OCI-LY7 (cell line): ENCODE measurements at places on chromosomes 3 and 15.
A peak's percentile ranks its signal among the peaks of the same experiment; 100 is the strongest.

DNA sequence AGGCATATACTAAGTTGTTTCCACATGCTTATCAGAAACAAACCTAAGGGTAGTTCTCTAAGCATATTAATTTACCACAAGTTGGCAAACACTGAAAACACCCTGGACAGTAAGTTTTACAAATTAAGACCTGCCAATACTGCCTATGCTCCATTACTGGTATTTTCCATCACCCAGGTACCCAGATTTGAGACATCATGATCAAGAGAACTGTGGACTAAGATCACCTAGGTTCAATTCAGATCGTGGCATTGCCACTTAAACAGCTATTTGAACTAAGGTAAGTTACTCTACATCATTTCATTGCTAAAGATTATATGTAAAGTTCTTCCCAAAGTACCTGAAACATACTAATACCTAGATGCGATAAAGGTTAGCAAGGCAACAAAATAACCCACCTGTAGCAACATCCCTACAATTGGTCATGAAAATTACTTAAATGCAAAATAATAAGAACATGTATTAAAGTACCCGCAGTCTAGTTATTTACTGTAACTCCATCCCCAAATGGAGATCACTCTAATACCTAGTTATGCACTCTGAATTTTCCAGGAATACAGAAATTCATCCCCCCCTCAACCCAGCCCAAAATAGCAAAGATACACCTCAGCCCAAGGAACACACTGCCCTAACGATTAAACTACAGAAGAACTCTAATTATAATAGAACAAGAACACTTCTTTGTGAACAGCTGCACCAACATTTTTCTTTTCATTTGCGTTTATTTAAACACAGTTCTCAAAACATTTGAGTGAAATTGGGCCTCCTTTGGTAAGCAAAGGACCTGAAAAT, 21.6 kb downstream of the TRA2B start:
- DNase-seq, result no peak

- no peak for DNase-seq
These were observed 37.1 kb downstream of the SLCO3A1 start for GRCh38 chr15:91890614-91891013.

GRCh38 chr3:38227989-38228388, 37.6 kb upstream of the SLC22A13 start:
- DNase-seq, result no peak

DNA sequence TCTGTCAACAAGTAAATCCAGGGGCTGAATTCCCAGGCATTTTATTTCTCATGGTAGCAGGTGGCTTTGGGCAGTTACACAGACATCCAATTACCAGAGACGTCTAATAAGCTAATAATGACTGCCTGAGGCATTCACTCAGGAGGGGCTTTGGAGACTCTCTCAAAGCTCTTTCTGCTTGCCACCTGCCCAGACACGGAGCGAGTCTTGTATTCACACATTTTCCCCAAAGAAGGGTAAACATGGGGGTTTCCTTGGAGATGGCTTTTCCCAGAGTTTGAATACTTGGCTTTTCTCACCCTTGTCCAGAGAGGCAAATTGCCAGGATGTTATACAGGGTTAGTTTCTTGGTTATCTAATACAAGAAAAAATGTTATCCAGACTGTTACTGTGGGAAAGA, 132.6 kb downstream of the DIPK2A start:
- DNase-seq, result no peak

DNA sequence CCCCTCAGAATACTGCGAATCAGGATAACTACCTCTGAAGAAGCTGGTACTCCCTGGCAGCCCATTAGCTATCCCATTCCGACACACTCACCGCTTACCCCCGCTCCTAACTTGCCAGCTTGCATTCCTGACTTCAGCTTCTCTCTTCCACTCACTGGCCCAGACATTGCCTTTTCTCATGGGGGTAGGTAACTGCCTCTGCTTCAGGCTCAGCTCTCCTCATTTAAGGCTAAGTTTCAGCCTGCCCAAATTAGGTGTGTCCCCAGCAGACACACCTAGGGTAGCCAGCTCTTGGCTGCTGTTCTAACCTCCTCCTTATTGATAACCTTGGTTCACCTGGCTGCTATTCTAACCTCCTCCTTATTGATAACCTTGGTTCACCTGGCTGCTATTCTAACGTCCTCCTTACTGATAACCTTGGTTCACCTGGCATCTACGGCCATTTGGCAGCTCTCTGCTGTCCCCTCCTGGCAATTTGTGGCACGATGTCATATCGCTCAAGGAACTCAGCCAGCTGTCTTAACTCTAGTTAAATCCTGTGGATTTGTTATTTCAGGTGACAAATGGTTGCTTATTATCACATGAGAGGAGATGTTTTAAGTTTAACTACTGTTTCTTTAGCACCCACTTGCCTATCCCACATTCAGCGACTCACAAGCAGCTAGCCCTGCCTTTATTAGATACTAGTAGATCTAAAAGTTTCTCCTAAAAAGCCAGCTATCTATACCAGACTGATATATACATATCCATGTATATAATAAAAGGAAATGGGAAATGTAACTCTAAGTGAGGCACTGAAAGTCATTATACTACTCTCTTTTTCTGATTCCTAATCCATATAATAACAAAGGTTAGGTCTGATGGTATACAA, 106.5 kb upstream of the ACP3 start:
- DNase-seq, result peak; percentile 21

DNA sequence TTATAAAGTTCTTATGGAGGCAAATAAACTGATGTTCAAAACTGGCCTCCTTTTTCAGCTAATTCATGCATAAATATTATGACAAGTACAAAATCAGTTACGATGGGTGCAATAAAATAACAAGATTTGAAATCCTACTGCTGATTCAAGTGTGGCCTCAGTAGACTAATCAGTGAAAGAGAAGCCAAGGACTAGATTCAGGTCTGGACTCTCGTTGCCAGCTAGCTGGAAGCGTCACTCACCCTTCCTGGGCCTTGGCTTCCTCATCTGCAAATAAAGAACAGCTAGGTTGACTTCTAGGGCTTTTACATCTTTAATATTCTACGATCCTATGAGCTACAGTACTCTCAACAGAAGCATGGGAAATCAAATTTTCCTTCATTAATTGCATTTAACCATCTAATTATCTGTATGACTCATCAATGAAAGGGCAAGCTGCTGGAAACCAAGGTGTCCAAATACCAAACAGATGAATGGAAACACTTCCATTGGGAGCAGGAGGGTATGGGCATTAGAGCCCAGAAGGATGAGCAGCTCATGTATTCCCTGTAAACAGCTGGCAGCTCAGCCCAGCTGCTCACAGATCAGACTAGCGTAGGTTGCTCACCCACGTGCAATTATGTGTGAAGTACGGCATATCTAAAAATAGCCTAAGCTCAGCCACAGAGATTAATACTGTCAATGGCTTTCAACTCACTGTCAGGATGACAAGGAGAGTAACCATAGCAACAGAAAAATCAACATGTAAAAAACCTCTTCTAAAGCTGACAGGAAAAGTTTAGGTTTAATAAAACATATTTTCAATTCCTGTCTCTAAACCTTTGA, 294.8 kb downstream of the PLCL2 start:
- peak; percentile 62 for DNase-seq

DNA sequence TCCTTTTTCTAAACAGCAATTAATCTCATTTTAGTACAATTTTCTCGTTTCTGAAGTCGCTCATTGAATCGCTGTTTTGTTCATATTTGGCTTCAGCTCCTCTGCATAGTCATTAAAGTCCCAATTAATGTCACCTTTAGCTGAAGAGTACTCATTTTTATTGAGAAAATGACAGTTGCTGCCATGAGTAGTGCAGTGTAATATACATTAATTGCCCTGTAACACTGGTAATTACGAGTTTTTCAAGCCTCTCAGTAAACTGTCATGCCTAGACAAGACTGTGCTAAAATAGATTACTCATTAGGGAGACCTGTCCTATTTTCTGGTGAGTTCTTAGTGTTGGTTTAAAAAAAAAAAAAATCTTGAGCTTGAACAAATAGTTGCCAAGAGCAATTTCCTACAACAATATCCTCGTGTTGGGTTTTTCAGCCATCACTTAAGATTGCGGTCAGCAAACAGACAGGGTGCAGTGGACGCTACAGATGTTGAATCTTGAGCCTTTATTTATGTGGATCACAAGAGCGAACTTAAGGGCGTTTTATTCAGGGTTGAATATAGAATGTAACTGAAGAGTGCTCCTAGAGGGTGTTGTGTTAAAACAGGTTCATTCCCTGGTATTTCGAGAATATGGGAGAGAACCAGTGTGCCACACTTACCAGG, 176.0 kb downstream of the CDIN1 start:
- no peak for DNase-seq

DNA sequence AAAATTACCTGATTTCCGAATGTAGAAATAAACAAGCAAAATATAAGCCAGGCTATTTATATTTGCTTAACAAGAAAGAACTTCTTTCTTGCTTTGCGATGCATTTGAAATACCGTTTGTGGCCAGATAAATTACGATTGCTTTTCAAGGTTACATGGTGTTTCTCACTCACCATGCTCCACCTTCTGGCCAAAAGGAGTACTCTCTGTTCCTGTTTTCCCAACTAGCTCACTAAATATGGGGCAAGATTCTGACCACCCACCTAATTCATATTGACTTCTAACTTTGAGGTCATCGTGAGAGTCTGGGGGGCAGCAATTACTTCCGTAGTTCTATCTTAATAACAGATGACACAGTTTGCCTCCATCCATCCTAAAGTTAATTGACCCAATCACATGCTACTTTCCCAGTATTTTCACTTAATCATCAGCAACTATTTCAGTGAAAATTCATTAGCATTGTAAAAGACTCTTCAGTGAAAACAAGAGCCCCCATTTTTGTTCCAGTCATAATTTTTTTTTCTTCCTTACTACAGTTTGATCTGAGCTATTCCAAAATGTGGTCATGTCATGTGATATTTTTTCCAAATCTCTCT, 25.9 kb downstream of the ACP3 start:
- peak; percentile 77 for DNase-seq
